Right lung (tissue), 10 donors: ENCODE measurements at places on chromosomes 1 and 21. TPM values are rescaled to one million over a fixed set of nuclear protein-coding genes. Genes with fewer than 3 reads are reported as not detected.

GRCh38 chr1:184583849-184584248 lies 170.8 kb downstream of the EDEM3 start:
- no peak for DNase-seq

DNA sequence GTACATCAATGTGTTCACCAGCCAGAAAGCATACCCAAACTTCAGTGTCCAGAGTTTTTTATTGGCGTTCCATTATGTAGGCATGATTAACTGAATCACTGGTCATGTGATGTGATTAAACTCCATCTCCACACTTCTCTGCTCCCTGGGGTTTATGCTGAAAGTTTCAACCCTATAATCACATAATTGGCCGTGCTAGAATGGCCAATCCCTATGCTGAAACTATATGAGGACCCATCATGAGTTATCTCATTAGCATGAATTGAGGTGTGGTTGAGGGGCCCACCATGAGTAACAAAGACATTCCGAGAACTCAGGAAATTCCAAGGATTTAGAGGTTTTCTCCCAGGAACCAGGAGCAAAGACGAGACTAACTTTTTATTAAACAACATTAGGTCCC lies 31.8 kb upstream of the FBXO28 start:
- DNase-seq, result no peak

DNA sequence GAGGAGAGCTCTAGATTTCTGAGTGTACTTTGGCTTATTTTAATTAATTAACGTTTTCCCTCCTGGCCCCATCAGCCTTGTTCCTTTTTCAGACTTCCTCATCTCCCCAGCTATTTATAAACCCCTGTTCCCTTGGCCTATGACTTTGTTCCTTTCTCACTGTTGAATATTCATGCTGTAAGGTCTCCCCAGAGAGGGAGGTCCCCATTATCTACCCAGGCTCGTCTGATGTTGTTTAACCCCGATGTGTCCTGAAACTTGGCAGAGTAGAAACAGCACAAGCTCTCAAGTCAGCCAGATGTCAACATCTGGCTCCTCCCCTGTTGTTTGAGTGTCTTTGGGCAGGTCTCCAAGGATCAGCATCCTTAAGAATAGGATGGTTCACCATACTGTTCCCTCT lies 153.6 kb downstream of the HIVEP3 start:
- no peak for DNase-seq

GRCh38 chr1:156652131-156652991 lies 10.4 kb downstream of the BCAN start:
- peak; percentile 36 for DNase-seq

DNA sequence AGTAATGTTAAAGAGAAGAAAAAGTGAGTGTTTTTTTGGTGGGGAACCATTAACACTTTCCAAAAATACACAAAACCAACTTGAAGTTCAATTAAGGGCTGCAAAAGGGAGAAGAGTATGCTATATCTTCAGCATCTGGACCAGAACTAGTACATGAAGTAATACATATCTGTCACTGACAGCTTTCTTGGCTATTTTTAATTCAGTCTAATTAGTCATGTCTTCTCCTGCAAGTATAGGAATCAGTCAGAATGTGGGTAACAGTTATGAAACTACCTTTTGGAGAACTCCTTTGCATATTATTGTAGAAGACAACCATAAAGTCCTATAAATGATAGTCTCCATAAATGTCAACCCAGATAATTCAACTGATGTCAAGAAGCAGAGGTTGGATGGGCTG lies 901.2 kb downstream of the TTLL7 start:
- DNase-seq, result no peak

- DNase-seq, result no peak
These were observed 21.6 kb downstream of the PSEN2 start for GRCh38 chr1:226891846-226892523.

GRCh38 chr1:32878637-32879041 lies 7.7 kb upstream of the HPCA start:
- no peak for DNase-seq

- DNase-seq, result no peak
These were observed 77.5 kb upstream of the KCNK2 start for GRCh38 chr1:215005078-215005477.

DNA sequence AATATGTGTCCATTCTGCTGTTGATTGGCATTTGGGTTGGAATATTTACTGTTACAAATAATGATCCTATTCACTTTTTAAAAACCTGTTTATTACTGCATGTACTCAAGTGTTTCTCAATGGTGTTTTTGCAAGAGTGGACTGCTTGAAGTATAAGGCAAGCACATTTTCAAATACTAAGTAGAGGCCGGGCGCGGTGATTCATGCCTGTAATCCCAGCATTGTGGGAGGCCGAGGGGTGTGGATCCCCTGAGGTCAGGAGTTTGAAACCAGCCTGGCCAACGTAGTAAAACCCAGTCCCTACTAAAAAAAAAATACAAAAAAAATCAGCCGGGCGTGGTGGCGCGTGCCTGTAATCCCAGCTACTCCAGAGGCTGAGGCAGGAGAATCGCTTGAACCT lies 276.9 kb upstream of the ADGRL4 start:
- DNase-seq, result no peak

DNA sequence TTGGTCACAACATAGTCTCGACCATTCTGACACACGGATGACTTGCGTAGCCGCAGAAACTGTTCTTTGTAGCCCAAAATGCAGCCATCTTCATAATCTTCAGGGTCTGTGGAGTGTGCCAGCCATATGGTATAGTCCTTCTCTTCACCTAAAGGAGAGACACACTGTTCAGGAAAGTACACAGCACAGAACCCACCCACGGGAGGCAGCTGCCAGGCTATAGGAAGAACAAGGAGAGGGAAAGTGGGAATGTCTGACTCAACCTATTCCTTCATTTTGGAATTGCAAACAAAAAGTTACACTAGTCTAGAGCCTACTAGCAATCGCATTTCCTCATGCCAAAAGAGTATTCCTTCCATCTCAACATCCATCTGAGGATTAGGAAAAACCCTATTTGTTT lies 16.2 kb upstream of the MYBPHL start:
- no peak for DNase-seq

- no peak for DNase-seq
These were observed 81.6 kb upstream of the ACTL8 start for GRCh38 chr1:17673329-17674072.

- DNase-seq, result no peak
These were observed 92.5 kb upstream of the C21orf91 start for GRCh38 chr21:17911628-17912027.

GRCh38 chr1:11180342-11180744 lies 8.8 kb upstream of the ANGPTL7 start:
- DNase-seq, result no peak

DNA sequence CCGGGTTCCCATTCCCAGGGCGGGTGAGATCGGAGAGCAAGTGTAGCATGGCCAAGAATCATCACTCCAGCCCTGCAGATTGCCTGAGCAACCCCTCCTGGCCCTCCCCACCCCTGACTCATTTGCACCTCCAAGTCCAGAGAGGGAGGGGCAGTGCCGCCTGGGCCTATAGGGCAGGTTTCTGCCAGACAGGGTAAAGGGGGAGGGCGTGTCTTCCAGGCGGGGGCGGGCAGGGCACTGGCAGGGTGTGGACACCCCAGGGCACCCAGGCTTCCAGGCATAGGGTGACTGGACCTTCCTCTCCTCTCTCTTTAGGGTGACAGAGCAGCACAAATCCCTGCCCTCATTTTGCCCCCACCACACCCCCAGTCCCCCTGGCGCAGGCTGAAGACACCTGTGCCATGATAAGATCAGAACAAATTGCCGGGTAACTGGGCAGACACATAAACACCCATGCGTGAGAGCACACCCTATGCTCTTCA lies 3.2 kb upstream of the CRYBG2 start:
- no peak for DNase-seq

LAMB3 gene
- polyA plus RNA-seq, result 99.7 TPM

SLAMF1 gene
- 0.06 TPM for polyA plus RNA-seq

ELAPOR1 gene
- polyA plus RNA-seq, result 8.2 TPM

CD52 gene
- 7.0 TPM for polyA plus RNA-seq

UBE2U gene
- polyA plus RNA-seq, result not detected

FCN3 gene
- 14.1 TPM for polyA plus RNA-seq

SLAMF6 gene
- 0.24 TPM for polyA plus RNA-seq
